ENCODE measurements at places on chromosomes 11 and 22.
A peak's percentile ranks its signal among the peaks of the same experiment; 100 is the strongest.

DNA sequence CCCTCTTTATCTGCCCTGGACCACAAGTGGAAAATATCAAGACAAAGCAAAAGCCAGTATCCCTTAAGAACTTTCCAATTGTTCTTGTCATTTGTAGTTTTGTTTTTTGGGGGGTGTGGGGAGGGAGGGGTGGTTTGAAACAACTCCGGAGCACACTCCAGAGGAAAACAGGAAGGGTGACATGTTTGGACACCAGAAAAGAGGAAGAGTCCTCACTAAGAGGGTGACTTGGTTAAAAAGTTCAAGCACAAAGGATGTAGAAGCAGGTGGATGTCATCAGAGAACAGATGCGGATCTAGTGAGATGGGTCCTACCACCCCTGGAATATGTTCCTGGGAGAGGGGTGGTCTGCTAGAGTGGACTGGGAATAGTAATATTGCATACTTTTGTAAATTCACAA, 25.8 kb downstream of the ADAMTS8 start:
- no peak for DNase-seq

DNA sequence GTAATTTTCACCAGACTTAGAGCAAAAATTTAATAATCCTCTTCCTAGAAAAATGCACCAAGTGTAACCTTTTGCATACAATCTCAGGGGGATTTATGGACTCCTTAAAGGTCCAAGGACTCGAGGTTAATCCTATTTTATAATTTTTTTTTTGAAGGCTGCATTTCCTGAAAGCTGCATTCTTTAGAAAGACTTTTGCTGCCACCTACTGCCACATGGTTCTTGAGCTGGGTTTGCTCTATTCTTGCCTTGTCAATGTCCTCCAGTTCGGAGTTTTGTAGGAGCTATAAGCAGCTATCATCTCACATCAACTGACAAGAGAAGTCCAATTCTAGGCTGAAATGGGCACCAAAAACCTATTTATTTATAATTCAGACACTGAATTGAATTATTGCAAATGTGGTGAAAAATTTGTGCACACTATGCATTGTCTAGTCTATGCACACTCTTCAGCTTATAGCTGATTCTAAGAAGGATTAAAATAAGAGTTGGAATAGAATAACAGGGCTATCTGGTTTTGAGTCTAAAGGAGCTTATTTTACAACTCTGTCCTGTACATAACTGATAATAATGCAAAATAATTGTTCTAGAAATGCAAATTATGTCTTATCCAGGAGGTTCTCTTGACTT, 31.3 kb downstream of the TRAF6 start:
- DNase-seq, result peak; percentile 6

GRCh38 chr11:16818284-16818683, 79.8 kb downstream of the C11orf58 start:
- DNase-seq, result no peak

DNA sequence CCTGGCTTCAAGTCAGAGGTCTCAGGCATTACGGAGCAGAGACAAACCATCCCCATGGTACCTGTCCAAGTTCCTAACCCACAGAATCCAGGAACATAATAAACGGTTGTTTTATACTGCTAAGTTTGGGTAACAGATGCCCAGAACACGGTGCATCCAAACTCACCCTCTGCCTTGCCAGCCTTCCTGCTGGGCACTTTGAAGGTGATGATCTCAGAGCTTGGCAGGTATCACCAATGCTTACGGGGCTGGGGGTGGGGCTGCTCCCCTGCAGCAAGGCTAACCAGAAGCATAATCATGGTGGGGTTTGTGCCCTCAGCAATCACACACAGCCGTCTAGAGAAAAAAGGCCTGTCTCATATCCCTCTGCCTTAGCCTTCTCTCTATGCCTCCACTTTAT, 27.1 kb downstream of the DKK3 start:
- no peak for DNase-seq

GRCh38 chr11:27391331-27392015, 28.5 kb upstream of the CCDC34 start:
- no peak for DNase-seq

GRCh38 chr11:117044287-117045035, 53.8 kb downstream of the SIK3 start:
- no peak for DNase-seq

GRCh38 chr11:75182664-75183063, 31.8 kb downstream of the SLCO2B1 start:
- no peak for DNase-seq

All from erythroblast (primary cell).